NCI-H1436 (cell line): ENCODE measurements at places on chromosomes 12 and 14.
A peak's percentile ranks its signal among the peaks of the same experiment; 100 is the strongest.

- peak; percentile 35 for DNase-seq
Observed at GRCh38 chr14:59631237-59631636, 54.6 kb upstream of the CCDC175 start.

- no peak for DNase-seq
Observed at GRCh38 chr12:82789674-82790073, 103.0 kb downstream of the TMTC2 start.

DNA sequence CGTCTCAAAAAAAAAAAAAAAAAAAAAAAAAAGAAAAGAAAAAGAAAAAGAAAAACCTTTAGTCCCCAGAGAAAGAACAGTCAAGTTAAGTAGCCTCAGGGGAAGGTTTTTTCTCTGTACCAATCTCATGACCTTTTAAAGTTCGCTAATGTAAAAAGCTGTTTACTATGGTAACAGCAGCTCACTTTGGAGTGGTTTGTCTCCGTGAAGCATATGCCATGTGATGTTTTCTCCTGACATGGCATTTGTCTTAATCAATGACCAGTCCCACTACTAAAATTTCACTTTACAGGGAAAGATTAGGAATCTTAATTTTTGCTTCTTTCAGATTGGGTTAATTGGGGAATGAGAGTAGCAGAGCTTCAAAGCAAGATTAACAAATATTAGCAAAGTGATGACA lies 4.3 kb downstream of the RNF212B start:
- no peak for DNase-seq

- no peak for DNase-seq
Observed at GRCh38 chr14:75311356-75311755, 32.7 kb downstream of the FOS start.

GRCh38 chr12:118356809-118357256 lies 15.9 kb downstream of the TAOK3 start:
- DNase-seq = no peak

DNA sequence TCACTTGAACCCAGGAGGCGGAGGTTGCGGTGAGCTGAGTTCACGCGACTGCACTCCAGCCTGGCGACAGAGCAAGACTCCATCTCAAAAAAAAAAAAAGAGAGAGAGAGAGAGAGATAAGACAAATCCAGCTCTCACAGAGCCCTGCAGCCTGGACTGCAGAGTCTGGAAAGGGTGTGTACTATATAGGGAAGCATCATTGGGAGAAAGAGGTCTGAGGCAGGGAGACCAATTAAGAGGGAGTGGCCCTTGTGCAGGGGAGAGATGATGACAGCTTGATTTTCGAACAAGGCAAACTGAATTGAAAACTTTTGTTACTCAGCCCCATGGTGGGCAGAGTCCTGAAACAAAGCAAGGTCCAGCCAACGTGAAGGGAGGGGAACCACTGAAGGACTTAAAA lies 116.2 kb downstream of the CCDC60 start:
- DNase-seq = no peak

DNA sequence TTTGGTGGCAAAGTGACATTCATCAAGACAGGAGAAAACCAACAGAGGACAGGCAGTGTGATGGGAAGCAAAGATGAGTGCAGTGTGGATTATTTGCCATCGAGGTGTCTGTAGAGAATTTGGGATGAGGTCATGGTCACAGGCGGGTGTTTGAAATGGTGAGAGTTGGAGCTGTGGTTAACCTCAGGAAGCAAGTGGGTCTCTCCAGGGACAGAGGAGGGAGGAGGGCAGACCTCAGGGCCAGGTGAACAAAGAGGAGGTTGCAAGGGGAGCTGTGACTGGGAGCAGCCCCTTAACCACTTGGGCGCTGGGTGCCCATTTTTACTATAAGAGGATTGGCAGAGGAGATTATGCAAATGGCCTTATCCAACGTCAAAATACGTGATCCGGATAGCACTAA lies 7.0 kb downstream of the FZD10 start:
- no peak for DNase-seq

DNA sequence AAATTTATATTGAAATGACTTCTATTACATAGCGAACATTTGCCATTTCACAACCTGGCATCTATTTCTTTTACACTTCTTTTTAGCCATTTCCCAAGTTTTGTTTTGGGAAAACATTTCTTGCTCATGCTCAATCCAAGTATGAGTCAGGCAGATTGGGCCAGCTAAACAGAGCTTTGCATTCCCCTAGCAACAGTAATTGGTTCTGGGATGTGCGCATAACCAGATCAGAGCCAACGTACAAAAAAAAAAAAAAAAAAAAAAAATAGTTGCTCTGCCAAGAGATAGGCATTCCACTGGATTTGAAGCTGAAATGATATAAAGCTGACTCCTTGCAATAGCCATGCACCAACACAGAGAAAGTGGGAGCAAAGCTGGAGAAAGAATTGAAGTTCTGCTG lies 37.5 kb downstream of the PLCZ1 start:
- no peak for DNase-seq

DNA sequence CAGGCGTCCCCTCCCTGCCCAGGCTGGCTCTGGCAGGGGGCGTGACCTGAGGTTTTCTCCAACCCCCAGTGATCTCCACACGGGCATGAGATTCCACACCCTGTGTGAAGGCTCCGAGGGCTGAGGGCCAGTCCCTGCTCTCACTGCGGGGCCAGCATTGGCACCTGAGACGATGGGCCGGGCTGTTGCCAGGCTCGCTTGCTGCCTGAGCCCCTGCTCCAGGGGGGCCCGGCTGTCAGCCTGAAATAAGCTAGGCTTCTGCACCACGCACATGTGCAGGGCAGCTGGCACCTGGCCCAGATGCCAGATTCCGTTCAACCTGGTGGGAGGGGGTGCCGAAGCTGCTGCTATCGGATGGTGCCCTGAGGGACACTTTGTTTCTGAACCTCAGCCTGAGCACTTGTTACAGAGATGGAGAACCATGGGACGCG lies 196.5 kb upstream of the PRMT8 start:
- DNase-seq = no peak

DNA sequence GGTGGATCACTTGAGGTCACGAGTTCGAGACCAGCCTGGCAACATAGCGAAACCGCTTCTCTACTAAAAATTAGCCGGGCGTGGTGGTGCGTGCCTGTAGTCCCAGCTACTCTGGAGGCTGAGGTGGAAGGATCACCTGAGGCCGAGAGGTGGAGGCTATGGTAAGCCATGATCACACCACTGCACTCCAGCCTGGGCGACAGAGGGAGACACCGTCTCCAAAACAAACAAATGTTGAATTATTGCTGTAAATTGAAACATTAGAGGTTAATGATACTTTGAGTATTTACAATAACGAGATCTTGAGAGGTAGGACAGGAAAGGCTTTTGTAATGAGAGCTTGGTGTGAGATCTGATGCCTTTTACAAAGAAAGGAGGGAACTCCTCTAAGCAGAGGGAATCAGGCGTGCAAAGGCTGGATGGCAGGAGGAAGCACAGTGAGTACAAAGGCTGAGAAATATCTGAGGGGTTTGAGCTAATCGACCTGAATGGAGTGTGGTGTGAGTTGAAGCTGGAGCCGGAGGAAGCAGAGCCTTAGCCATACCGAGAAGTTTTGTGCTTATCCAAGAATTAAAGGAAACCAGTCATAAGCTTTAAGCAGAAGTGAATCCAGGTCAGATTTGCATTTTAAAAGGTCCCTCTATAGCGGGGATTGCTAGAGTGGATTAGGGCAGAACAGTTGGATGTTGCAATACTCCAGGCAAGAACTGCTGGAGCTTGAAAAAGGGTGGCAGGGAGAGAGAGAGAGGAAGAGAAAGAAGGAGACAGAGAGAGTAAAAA lies 1.1 kb downstream of the RHNO1 start:
- peak; percentile 79 for DNase-seq

DNA sequence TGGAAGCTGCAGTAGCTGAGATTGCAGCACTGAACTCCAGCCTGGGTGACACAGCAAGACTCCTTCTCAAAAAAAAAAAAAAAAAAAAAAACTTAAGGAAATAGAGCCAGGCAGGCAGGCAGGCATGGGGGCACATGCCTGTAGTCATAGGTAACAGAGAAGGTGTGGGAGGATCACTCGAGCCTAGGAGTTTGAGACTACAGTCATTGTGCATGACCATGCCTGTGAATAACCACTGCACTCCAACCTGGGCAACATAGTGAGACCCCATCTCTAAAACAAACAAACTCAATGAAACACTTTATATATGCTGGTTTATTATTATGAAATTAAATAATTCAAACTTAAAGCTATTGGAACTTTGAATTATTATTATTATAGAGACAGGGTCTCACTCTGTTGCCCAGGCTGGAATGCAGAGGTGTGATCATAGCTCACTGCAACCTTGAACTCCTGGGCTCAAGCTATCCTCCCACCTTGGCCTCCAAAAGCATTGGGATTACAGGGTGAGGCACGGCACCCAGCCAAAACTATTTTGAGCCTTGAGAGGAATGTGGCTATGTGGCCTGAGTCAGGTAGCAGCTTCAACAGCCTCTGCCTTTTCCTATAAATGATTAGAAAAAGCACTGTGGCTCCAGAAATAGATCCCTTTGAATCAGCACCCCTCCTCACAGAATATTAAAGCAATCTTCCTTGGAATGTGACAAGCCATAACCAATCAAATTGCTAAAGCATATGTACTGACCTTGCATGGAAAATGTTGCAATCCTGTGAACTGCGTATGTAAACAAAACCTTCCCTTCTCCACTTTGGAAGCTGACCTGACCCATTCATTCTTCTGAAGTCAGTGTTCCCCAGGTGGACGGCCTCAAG lies 34.7 kb upstream of the YY1 start:
- DNase-seq = no peak

DNA sequence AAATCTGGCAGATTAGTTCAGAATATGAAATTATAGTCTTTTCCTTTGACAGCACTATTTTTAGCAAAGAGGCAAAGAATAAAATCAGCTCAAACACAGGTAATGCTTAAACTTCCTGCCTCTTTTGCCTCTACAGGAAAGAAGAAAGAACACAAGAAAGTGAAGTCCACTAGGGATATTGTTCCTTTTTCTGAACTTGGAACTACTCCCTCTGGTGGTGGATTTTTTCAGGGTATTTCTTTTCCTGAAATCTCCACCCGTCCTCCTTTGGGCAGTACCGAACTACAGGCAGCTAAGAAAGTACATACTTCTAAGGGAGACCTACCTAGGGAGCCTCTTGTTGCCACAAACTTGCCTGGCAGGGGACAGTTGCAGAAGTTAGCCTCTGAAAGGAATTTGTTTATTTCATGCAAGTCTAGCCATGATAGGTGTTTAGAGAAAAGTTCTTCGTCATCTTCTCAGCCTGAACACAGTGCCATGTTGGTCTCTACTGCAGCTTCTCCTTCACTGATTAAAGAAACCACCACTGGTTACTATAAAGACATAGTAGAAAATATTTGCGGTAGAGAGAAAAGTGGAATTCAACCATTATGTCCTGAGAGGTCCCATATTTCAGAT lies 17.4 kb downstream of the TMPO start:
- DNase-seq = peak; percentile 31

- no peak for DNase-seq
Observed at GRCh38 chr12:48336564-48336963, 14.2 kb downstream of the ZNF641 start.

DNA sequence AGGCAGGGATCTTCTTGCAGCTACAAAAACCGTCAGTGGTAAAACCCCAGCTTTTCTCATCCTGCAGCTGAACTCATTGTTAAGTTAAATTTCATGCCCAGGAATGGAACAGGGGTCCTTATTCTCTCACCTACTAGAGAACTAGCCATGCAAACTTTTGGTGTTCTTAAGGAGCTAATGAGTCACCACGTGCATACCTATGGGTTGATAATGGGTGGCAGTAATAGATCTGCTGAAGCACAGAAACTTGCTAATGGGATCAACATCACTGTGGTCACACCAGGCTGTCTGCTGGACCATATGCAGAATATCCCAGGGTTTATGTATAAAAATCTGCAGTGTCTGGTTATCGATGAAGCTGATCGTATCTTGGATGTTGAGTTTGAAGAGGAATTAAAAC lies 68.9 kb downstream of the DCAF5 start:
- DNase-seq = no peak

DNA sequence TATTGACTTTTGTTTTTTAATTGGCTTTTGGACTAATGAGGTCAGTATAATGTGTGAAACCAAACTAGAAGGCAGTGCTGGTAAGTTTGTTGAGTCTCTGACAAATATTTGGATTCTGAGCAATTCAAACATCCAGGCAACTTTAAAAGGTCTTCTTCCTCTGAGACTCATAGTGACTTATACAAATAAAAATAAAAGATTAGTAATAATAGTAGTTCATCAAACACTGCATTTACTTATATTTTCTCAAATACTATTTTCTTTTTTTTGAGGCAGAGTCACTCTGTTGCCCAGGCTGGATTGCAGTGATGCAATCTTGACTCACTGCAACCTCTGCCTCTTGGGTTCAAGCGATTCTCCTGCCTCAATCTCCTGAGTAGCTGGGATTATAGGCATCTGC lies 337.9 kb downstream of the DAD1 start:
- no peak for DNase-seq

- DNase-seq = no peak
Observed at GRCh38 chr14:57051633-57052032, 217.1 kb downstream of the EXOC5 start.

DNA sequence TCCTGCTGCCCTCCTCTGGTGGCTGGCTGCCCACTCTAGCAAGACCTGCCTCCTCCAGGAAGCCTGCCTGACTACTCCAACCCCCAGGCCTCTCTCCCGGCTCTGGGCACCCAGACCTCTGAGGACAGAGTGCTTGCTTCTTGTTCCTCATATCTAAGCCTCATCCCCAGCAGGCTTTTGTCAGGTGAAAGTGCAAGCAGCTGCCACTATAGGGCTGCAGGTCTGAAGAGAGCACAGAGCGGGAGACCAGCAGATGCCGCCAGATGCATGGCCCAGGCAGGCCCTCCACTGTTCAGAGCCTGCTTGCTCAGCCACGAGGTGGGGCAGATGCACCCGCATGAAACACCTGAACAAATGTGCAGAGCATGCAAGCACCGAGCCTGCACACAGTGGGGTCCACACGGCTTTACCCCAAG lies 73.0 kb downstream of the SERPINA3 start:
- no peak for DNase-seq

GRCh38 chr14:69719501-69719951 lies 47.4 kb upstream of the SRSF5 start:
- DNase-seq = no peak

GRCh38 chr14:56145181-56145769 lies 27.1 kb downstream of the PELI2 start:
- DNase-seq = no peak

DNA sequence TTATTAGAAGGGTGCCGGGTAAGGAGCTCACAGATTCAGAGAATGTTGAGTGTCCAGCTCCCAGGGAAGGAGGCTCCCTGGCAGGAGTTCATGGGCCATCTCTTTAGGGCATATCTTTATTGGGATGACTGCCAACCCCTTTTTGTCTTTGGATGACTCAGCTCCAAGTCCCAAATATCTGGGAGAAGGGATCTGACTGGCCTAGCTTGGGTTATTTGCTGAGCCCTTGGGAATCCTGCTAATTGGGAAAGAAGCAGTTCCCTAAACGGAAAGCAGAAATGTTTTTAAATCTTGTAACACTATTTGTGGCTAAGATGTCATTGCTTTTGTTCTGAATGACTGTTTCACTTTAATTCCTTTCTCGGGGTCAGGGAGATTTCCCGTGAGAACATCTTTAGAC lies 12.6 kb downstream of the DDX55 start:
- DNase-seq = no peak
